Stimulated activated CD4-positive, alpha-beta T cell treated with anti-CD3 and anti-CD28 coated beads, Interleukin-4, amount 100 ng/mL, for 48 hours (primary cell): ENCODE measurements at places on chromosomes 5 and 9.
A peak's percentile ranks its signal among the peaks of the same experiment; 100 is the strongest.

DNA sequence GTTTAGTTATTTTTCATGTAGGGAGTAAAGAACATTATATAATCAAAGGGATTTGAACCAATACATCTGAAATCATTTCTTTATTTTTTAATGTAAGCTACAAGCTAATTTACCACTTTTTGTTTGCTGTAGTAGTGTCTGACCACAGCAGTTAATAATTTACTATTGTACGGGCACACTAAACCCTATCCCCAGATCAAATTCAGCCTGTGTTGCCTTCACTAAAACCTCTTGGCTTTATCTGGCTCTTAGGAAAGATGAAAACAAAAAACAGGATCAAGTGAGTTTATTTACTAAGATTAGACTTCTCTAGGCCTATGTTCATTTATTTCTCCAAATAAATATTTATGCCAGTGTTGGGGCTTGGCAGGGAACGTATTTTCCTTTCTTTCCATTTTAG is 384.1 kb downstream of the EBF1 start:
- no peak for DNase-seq

DNA sequence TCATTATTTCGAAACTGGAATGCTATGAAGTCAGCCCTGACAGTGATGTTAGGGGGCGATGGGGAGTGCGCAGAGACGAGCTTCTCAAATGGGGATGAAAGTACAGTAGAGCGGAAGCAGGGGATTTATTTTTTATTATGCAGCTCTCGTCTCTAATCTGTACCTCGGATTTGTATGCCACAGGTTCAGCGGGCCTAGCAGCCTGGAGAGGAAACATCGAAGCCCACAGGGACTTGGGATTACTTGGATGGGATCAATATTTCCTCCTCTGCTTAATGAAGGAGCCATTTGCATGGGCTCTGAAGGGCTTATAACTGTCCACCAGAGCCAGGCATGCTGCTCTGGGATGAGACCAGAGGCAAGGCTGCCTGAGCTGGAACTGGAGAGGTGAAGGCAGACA is 133.5 kb upstream of the RAPGEF1 start:
- no peak for DNase-seq

- peak; percentile 30 for DNase-seq
Measured at GRCh38 chr9:132670457-132671391, at the start of gene GTF3C4. Gene GTF3C4 (plus strand): TSS chr9:132670464. CDS start chr9:132670599, 135 bp downstream.

GRCh38 chr9:97528529-97529230 is 27.2 kb downstream of the TMOD1 start:
- DNase-seq: no peak

GRCh38 chr5:127176769-127177168 is 103.5 kb upstream of the C5orf63 start:
- no peak for DNase-seq

GRCh38 chr9:135075234-135076142 is 12.0 kb upstream of the OLFM1 start:
- no peak for DNase-seq

DNA sequence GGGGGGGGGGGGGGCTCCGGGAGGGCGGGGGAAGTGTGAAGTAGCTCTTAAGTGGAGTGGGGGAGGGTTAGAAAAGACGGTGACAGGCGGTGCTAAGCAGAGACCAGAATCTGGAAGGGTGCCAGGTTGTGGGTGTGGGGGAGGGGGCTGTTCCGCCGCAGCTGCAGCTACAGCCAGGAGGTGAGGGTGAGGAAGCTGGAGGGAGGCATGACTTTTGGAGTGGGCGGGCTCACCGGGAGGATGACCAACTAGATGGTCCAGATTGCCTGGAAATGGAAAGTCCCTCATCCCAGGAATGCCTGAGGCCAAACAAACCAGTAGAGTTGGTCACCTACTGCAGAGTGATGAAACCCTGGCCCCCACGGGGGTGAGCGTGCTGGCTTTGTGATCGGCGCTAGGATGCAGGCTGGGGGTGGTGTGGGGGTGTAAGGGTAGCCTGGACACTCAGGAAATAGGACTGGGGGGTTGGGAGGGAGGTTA is 158.1 kb upstream of the SHB start:
- DNase-seq: peak; percentile 58

DNA sequence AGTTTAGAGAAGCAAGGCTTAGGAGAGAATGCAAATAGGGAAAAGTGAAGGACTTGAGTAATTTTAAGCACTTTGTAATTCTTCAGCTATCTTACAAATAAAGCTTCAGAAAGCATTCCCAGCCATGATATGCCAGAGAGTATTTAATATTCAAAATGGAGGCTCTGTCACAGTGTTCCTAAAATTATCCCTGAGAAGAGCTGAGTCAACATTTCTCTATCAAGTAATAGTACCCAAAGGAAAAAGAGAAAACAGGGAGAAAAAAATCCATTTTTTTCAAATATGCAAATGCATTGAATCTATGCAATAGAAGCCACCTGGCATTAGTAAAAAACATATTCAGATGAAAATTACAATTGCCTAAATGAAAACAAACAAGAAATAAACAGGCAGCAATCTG is 392.6 kb upstream of the FAM174A start:
- no peak for DNase-seq

GRCh38 chr5:81838307-81838906 is 87.5 kb upstream of the SSBP2 start:
- no peak for DNase-seq

DNA sequence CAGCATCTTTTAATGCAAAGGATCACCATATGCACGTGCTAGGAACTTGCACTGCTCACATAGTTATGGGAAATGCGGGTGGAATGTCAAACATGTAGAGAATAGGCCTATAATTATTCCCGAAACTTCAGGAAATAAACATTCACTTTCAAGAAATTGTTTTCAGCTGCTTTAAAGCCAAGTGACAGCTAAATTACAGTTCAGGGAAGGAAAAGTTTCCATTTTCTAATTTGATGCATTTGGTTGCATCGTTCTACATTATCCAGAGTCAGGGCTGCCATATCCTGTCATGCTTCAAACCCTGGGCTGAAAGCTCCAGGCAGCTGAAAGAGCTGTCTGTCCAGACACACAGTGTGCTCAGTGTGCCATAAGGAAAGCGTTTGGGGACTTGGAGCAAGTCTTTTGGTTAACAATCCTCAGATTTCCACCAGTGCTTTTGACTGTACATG is 518.1 kb downstream of the CSNK1G3 start:
- no peak for DNase-seq

DNA sequence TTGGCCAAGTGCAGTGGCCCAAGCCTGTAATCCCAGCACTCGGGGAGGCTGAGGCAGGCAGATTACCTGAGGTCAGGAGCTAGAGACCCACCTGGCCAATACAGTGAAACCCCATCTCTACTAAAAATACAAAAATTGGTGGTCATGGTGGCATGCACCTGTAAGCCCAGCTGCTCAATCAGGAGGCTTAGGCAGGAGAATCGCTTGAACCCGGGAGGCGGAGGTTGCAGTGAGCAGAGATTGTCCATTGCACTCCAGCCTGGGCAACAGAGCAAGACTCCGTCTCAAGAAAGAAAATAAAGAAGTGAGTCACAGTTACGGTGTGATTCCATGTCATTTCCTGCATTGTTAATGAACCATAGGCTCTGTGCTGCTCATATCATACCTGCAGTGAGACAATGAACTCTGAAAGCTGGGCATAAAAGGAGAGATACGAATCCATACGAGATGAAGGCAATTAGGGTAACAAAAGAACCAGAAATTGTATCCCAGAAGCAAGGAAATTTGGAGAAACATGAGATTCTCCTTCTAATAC is 44.6 kb downstream of the TIMD4 start:
- no peak for DNase-seq

DNA sequence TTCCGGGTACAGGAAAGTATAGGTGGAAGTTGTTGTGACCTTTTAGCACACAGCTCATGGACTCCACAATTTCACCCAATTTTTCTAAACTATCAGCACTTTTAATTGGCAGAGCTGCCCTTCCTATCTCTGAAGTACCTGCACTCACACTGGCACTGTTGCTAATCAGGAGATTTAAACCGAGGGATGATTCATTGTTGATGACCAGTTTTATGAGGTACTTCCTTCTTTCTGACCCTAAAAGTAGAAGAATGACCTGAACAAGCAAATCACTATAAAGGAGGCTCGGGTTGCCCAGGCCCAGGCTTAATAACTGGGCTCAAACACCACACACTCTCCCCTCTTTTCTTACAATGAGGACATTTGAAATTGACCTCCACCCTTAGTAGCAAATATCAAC is 105.9 kb downstream of the KCNN2 start:
- no peak for DNase-seq

DNA sequence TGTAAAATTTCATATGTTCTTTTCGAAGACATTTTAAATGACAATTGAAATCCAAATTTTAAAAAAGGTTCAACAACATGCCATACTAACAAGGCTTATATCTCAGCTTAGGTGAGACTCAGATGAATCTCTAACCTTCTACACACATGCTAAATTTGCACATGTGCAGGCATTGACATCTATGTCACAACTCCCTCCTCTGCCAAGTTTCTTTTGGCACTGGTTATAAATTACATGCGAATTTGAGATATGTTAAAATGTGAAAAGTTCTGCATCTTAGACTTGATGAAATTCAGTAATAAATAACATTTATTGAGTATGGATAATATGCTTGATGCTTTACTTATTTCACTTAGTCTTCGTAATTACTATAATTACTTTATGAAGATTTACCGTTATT is 234.3 kb downstream of the TLE4 start:
- DNase-seq: no peak

- no peak for DNase-seq
Measured at GRCh38 chr5:51383131-51384121, at the start of gene ISL1. Gene ISL1 (plus strand): TSS chr5:51383448. CDS start chr5:51383672, 224 bp downstream.

DNA sequence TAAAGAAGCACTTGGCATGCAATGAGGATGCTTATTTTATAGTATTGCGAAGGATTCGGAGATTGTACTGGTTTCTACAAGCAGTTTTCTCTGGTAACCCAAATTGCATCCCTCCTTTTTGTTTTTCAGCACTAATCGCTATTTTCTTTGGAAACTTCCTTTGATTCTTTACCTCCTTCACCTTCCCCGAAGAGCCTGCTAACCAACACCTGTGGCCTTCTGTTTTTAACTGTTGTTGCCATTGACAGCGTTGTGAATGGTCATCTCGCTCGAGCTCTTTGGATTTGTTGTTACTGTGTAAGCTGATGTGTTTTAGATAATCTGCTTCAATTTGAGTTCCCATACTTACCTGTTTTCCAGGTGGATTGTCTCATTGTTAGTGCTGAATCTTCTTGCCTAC is 1.1 kb downstream of the CNOT6 start:
- DNase-seq: no peak

DNA sequence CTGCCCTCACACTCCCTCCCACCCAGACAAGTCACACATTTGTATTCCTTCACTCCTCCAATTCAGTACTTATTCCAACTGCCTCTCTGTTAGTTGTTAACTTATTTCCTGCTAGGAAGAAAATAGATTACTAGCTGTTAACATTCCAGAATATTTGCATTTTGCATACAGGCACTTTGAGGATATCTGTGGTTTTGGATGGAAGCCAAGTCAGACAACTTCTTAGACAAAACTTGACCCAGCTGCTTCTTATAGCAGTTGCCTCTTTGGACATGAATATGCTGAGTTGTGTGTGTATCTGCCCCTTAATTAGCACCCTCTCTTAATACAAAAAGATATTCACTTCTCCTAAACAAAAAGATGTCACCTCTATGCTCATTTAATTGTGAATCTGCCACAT is 1280.6 kb upstream of the ACO1 start:
- no peak for DNase-seq
